ENCODE measurements at places on chromosomes 3 and 15.

DNA sequence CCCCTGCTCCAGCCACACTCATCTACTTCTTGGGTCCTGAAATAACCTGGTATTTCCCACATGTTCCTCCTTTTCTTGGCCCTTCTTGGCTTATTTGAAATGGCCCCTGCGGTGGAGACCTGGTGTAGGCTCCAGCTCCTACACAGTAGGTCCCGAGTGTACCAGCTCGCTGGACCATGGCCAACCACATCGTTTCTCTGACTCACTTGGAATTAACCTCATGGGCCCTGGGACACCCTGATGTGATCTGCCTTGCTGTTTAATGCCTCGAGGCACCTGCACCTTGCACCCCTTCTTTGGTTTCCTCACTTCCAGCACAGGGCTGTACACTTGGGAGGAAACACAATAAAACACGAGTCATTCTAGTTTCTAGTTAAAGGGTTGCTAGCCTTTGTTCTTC is 60.3 kb downstream of the FEM1B start:
- DNase-seq: no peak

DNA sequence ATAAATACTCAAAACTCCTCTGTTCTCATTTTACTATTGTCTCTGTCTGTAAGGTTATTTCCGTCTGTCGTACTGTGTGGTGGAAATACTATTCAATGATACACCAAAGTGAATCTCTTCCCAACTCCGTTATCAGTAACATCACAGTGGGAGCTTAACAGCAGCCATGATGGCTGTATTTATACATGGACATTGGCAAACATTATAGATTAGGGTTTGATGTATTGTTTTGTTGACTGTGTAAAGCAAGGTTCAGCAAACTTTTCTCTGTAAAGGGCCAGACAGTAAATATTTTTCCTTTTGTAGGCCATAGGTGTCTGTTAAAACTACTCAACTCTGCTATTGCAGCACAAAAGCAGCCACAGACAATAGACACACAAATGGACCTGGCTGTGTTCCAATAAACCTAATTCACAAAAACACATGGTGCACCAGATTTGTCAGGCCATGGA is 23.2 kb downstream of the LIPC start:
- no peak for DNase-seq

DNA sequence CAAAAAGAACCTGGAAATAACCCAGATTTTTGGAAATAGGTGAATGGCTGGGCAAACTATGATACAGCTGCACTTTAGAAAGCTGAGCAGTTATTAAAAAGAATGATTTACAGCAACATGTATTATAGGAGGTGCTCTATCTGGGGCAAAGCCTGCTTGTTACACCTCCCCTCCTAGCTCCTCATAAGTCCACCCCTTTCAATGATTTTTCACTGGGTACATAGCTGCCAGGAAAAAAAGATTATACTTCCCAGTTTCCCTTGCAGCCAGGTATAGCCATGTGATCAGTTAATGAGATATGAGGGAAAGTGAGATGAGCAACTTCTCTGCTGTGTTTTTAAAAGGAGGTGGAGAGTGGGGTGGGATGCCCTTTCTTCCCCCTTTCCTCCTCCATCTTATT is 97.7 kb downstream of the CHST2 start:
- no peak for DNase-seq

- no peak for DNase-seq
These were observed 54.1 kb downstream of the SCN5A start for GRCh38 chr3:38595393-38595792.

DNA sequence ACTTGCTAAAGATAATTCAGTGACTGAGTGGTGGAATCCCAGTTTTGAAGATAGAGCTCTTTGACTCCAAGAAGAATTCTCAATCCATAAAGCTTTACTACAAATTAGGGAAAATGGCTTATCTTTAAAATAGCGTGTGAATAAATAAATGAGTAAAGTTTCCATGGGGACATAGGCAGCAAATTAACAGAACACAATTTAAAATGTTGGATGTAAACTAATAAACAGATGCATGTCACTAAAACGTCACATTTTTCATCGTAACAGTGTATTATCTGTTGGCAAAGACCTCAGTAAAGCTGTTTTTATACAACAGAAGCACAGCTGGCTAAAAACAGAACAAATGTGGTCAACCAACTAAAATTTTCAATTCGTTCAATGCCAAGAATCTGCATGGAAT is 913.9 kb upstream of the CFAP20DC start:
- DNase-seq: no peak

DNA sequence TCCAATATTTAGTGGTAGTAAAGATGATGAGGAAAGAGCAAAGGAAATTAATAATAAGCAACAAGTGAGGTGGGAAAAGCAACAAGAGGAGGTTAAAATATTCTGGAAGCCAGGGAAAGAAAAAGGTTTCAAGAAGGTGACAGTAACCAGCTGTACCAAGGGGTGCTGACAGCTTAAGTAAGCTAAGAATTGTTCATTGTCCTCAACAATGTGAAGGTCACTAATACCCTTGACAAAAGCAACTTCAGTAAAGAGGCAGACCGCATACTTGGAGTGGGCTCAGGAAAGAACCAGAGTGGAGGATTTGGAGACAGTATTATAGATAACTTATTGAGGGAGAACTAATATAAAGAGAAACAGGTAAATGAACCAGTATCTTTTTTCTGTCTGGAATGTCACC is 116.2 kb downstream of the GBE1 start:
- DNase-seq: no peak

DNA sequence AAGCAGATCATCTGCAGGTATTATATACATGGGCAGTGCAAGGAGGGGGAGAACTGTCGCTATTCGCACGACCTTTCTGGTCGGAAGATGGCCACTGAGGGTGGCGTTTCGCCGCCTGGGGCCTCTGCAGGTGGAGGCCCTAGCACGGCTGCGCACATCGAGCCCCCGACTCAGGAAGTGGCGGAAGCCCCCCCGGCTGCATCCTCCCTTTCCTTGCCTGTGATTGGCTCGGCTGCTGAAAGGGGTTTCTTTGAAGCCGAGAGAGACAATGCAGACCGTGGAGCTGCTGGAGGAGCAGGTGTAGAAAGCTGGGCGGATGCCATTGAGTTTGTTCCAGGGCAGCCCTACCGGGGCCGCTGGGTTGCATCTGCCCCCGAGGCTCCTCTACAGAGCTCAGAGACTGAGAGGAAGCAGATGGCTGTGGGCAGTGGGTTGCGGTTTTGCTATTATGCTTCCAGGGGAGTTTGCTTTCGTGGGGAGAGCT is 639 bp downstream of the MKRN3 start:
- DNase-seq: no peak

DNA sequence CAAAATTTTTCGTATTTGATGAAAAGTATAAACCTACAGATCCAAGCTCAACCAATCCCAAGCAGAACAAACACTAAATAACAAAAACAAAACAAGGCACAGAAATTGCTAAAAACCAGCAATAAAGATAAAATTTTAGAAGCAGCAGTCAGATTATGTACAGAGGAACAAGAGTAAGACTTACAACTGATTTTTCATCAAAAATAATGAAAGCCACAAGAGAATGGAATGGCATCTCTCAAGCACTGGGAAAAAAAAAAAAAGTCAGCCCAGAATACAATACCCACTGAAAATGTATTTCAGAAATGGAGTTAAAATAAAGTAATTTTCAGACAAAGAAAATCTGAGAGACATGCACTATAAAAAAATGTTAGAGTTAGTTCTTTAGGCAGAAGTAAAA is 27.0 kb downstream of the GPR156 start:
- DNase-seq: no peak

GRCh38 chr3:143000528-143000927 is 842 bp upstream of the U2SURP start:
- DNase-seq: no peak

- no peak for DNase-seq
These were observed 10.7 kb downstream of the PLXNB1 start for GRCh38 chr3:48419149-48419548.

- no peak for DNase-seq
These were observed 81.7 kb upstream of the CCNL1 start for GRCh38 chr3:157241599-157241998.

GRCh38 chr3:167711439-167711838 is 23.3 kb downstream of the PDCD10 start:
- DNase-seq: no peak

- DNase-seq: no peak
These were observed 586.6 kb downstream of the TAFA4 start for GRCh38 chr3:68345781-68346180.

GRCh38 chr15:70154718-70155347 is 57.1 kb upstream of the TLE3 start:
- no peak for DNase-seq
